RPMI7951 (cell line): ENCODE measurements at places on chromosomes 1 and 21. TPM values are rescaled to one million over a fixed set of nuclear protein-coding genes. Genes with fewer than 3 reads are reported as not detected.

MFN2 gene
- 36.0 and 38.9 TPM in 2 replicates for total RNA-seq

- no peak for DNase-seq
Observed at GRCh38 chr1:203322500-203323179, 17.3 kb downstream of the BTG2 start.

GRCh38 chr1:193192586-193192985 lies 6.2 kb upstream of the B3GALT2 start:
- no peak for DNase-seq

SLC45A1 gene
- 0.20 and 0.84 TPM in 2 replicates for total RNA-seq

ADAMTS5 gene
- total RNA-seq: 0.29 and 0.36 TPM in 2 replicates

DNA sequence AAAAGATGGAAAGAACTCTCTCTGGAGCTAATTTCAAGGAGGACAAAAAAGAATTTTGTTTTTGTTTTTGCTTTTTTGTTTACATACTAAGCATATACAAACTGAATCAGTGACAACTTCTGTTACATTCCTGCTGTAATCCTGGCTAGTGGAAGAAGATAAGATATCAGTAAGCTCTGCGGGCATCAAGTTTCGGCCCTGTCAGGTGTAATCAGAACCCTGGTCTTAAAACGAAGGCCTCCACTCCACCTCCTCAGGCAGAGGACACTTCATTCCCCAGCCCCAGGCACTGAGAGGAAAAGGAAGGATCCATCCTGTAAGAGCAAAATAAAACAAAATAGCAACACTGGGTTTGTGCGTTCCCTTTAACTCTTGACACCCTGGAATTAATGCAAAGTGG lies 88.9 kb upstream of the ARHGAP29 start:
- no peak for DNase-seq

LCK gene
- not detected in 2 replicates for total RNA-seq

DNA sequence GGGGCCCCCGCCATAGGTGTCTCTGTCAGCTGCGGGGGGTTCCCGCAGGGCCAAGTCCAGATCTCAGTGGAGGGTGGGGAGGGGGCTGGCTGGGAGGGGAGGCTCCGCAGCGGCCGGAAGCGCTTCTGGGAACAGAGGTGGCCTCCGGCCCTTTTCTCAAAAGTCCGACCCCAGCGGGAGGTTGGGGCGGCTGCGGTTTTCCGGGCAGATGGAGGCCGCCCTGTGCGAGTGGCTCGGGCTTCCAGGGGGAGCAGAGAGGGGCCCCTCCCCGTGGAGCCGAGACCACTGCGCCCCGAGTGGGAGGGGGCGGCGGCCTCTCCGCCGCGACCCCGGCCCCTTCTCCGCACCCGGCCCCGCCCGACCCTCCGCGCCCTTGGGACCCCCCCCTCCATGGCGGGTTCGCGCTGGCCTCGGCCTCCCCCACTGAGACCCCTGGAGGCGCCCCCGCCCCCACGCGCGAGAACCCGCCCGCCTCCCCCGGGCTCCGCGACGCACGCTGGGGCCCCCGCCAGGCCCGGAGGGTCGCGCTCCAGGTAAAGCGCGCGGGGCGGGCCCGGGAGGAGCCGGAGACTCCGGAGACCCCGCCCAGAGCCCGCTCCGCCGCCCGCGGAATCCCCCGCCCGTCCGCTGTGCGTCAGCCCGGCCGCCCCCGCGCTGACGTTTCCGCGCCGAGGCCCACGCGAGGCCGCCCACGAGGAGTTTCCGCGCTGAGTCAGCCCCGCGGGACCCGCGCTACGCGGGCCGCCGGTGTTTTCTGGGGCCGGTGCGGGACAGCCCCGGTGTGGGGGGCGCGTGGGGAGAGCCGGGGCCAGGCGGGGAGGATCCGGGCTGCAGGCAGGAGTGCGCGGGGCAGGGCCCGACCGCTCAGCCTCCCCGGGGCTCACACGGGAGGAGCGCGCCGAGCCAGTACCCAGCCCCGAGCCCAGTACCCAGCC lies 5.2 kb downstream of the TNFRSF18 start:
- no peak for DNase-seq

DNA sequence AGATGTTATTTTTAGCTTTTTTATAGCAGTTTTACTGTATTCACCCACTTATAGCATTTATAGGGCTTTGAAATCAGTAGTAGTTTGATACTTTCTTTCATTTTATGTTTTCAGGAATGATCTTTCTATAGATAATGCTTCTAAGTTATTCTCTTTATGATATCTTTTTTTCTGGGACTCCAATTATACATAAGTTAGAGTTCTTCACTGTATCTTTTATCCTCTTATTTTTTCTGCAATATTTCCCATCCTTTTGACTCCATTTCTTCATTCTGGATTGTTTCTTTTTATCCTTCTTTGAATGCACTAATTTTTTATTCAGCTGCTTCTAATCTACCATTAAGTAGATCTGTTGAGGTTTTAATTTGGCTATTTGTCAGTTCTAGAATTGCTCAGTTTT lies 73.1 kb downstream of the FMN2 start:
- DNase-seq: no peak

- DNase-seq: no peak
Observed at GRCh38 chr1:46489169-46489637, 433 bp upstream of the DMBX1 start.

DNA sequence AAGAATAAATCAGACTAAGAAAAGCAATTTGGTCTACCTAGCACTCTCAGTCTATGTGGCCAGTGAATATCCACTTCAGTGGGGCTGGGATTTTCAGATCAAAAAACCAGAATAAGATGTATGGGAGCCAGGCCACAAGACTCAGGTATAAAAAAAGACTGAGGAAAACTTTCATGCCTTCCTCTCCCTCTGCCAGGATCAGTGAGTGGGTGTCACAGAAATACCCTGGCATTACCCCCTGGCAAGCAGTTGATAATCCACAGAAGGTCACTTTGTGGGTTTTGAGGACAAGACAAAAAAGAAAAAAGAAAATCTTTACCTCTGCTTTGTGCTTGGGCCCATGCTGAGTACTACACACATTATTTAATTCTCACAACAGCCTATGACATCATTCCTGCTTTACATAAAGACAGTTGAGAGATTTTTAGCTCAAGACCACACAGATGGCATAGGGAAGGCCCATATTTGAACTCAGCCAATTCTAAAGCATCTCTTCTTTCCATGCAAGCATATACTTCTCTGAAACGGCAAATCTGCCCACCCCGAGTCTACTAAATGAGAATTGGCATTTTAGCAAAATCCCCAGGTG lies 57.6 kb downstream of the DESI2 start:
- no peak for DNase-seq

PRKACB gene
- 56.3 and 66.1 TPM in 2 replicates for total RNA-seq

GRCh38 chr1:203175237-203175826 lies at the start of gene MYBPH:
Gene MYBPH (minus strand): TSS chr1:203175826. CDS start chr1:203175755, 71 bp downstream.
- no peak for DNase-seq

DNA sequence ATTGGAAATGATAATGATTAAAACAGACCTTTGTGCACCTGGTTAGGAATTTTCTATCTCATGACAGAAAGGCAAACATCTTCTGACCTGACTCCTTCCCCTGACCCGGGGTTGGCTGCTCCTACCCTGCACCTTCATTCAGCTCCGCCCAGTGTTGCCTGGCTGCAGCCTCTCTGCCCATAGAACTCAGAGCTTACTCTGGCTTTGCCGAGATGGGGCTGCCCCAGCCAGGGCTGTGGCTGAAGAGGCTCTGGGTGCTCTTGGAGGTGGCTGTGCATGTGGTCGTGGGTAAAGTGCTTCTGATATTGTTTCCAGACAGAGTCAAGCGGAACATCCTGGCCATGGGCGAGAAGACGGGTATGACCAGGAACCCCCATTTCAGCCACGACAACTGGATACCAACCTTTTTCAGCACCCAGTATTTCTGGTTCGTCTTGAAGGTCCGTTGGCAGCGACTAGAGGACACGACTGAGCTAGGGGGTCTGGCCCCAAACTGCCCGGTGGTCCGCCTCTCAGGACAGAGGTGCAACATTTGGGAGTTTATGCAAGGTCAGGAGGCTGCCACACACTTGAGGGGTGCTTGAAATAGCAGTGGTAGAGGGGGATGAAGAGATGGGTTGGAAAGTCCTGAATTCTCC lies at the start of gene DIO1:
Gene DIO1, plus strand, starts transcription at position 189 of the 638 bp plus-strand sequence. Its CDS starts 24 bp downstream, at position 213.
- no peak for DNase-seq

EIF3I gene
- 423 and 475 TPM in 2 replicates for total RNA-seq

C8A gene
- not detected in 2 replicates for total RNA-seq

GRCh38 chr21:35147439-35147838 lies 98.3 kb upstream of the RUNX1 start:
- DNase-seq: no peak

GUCA2B gene
- total RNA-seq: not detected in 2 replicates

VAV3 gene
- 0.84 and 1.7 TPM in 2 replicates for total RNA-seq

- no peak for DNase-seq
Observed at GRCh38 chr1:172381946-172382345, 38.5 kb upstream of the C1orf105 start.

APOBEC4 gene
- total RNA-seq: not detected in 2 replicates

ZDHHC18 gene
- 11.1 and 20.8 TPM in 2 replicates for total RNA-seq

DNA sequence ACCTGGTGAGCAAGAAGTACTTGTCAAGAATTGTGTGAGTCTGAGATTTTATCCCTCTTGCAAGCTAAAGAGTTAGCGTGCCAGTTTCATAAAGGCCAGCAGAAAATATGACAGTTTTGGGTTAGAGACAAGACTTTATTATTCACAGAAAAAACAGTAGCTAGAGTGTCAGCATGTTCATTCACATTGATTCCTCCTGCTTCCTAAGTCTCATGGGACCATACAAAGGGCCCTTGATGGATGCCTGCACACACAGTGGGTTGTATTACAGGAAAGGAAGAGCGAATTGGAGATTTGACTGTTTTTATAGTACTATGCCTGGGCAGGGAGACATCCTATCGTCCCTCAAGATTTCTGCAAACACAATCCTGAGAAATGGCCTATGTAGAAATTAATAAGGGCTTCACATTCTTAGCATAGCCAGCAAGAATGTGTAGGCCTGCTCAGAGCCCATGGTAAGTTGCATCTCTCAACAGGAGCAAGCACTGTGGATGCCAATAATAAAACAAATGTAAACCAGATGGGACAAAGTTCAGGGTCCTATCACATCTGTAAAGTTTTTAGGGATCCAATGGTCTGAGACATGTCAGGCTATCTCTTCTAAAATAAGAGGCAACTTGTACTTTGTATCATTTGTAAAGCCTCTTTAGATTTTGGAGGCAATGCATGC lies 4.0 kb upstream of the ASPM start:
- no peak for DNase-seq

TBX15 gene
- 0.20 and 0.24 TPM in 2 replicates for total RNA-seq

- DNase-seq: no peak
Observed at GRCh38 chr1:91697416-91697815, 188.5 kb downstream of the TGFBR3 start.

GRCh38 chr1:193408782-193409293 lies 222.4 kb upstream of the B3GALT2 start:
- DNase-seq: peak; percentile 73

DNA sequence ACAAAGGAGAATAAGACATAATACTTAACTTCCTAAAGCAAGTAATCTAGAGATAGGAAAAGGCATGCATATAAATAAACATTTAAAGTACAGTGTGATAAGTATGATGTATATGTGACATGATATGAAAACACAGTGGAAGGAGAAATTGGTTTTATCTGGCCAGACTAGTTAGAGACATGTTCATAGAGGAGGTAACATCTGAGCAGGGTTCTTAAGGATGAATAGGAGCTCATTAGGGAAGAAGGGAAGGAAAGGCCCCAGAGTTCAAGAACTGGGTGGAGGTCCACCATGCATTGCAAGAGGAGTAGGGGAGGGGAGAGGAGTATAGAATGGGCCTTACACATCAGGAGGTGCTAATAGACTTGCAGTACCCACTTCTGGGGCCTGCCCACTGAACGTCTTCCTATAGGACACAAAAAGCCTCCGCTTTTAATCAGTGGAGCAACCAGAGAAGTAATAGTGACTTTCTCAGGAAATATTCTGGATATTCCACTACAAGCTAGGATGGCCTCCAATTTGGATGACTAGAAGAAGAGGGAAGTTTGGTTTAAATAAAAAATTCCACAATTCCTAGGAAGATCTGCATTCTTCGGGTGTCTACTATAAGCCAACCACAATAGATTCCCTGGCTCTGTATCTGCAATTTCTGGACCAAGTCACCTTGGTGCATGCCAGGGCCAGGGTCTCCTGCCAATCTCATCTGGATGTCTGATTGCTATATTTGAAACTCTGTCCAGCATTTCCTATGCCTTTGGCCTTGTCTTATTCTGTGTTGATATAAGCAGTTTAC lies 41.9 kb downstream of the NGF start:
- DNase-seq: no peak

- DNase-seq: no peak
Observed at GRCh38 chr21:34956416-34957316, 92.4 kb downstream of the RUNX1 start.

CFAP141 gene
- not detected in 2 replicates for total RNA-seq

TDRD5 gene
- not detected in 2 replicates for total RNA-seq

- DNase-seq: no peak
Observed at GRCh38 chr1:239367196-239367810, 19.1 kb upstream of the CHRM3 start.

BSND gene
- not detected in 2 replicates for total RNA-seq

GRCh38 chr1:13451399-13451965 lies 41.2 kb downstream of the PRAMEF20 start:
- no peak for DNase-seq

GRCh38 chr1:29125788-29126187 lies 2.1 kb upstream of the TMEM200B start:
- no peak for DNase-seq

TOR3A gene
- total RNA-seq: 13.8 and 25.1 TPM in 2 replicates

LRRC8C gene
- total RNA-seq: 6.4 and 8.7 TPM in 2 replicates

OPTC gene
- not detected in 2 replicates for total RNA-seq

- DNase-seq: no peak
Observed at GRCh38 chr1:86972262-86972661, 57.8 kb downstream of the HS2ST1 start.

DPH2 gene
- total RNA-seq: 25.5 and 27.6 TPM in 2 replicates

DNA sequence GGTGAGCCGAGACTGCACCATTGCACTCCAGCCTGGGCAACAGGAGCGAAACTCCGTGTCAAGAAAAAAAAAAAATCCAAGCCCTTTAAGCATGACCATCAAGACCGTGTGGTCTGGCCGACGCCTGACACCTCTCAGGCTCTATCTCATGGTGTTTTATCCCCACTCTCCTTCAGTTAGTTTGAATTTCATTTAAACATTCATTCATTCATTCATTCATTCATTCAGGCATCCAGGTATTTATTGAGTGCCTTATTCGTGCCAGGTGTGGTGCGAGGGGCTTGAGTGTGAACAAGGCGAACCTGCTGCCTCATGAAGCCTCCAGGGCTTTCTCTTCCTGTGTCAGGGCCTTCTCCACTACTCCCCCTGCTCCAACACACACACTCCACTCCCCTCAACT lies 22.6 kb upstream of the OPRD1 start:
- no peak for DNase-seq

GRCh38 chr1:169387399-169387798 lies 19.4 kb downstream of the BLZF1 start:
- DNase-seq: no peak

- DNase-seq: no peak
Observed at GRCh38 chr21:44461464-44462001, 6.2 kb downstream of the LRRC3 start.

DNA sequence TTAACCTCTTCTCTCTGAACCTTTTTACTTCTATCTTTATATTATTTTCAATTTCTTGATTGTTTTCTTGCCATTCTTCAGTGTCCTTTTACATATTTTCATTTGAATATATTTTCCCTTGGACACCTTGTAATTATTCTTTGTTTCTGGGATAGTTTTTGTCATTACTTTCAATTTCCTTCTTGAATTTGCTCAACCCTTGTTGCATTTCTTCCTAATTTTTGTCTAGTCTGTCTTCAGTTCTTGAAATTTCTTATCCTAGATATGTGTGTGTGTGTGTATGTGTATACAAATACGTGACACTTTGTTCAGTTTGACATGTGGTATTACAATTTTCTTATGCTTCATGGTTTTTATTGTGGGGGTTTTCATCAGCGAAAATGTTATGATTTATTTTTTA lies 1.9 kb upstream of the GALNT2 start:
- DNase-seq: no peak
